Naive thymus-derived CD4-positive, alpha-beta T cell (primary cell): ENCODE measurements at places on chromosomes 6 and 20. TPM values are rescaled to one million over a fixed set of nuclear protein-coding genes. Genes with fewer than 3 reads are reported as not detected.

DNA sequence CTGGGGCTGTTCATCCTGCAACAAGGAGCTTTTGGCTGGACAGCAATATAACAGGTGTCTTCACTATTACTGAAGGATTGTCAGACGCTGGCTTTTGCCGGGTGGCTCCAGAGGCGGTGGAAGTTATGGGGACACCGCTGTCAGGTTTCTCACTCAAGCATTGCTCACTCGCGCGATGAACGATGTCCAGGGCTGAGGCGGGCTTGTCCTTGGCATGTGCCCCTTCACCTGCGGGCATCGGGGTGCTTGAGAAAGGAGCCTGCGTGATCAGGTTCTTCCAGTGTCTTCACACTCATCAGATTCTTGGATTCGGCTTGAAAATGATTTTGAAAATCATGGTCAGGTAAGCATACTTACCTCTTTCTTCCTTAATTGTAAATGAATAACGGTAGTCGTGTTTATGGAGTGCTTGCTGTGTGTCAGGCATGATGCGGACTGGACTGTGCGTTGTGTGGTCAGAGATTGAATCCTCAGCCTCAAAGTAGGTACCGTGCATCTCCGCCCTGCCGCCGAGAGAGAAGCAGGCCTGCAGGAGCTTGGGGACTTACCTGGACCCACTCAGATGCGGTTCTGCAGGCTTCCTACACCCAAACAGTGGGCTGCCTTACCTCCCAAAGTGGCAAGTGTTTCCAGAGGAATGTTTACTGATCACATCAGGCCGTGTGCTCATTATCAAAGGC lies 18.3 kb upstream of the PYGB start:
- no peak for DNase-seq

Gene LRFN2
- total RNA-seq: 0.96 TPM

Gene MOG
- not detected for total RNA-seq

- no peak for DNase-seq
These were observed 3.0 kb upstream of the MLN start for GRCh38 chr6:33806841-33807240.

GRCh38 chr6:151025076-151025475 lies 159.6 kb downstream of the MTHFD1L start:
- DNase-seq: no peak

DNA sequence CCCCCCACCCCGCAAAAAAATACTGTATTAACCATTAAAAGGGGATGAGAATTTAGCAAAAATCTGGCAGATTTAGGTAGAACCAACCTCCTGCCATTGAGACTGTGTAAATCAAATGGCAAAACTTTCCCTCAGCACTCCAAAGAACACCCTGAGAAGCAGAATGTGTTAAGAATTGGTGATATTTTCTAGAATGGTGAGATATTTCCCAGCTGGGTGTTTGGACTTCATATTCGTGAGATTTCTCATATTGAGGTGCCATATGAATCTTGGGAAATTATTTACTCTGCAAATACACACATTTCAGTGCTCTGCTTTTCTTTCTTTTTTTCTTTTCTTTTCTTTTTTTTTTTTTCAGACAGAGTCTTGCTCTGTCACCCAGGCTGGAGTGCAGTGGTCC lies 66.3 kb upstream of the FOXO3 start:
- no peak for DNase-seq

DNA sequence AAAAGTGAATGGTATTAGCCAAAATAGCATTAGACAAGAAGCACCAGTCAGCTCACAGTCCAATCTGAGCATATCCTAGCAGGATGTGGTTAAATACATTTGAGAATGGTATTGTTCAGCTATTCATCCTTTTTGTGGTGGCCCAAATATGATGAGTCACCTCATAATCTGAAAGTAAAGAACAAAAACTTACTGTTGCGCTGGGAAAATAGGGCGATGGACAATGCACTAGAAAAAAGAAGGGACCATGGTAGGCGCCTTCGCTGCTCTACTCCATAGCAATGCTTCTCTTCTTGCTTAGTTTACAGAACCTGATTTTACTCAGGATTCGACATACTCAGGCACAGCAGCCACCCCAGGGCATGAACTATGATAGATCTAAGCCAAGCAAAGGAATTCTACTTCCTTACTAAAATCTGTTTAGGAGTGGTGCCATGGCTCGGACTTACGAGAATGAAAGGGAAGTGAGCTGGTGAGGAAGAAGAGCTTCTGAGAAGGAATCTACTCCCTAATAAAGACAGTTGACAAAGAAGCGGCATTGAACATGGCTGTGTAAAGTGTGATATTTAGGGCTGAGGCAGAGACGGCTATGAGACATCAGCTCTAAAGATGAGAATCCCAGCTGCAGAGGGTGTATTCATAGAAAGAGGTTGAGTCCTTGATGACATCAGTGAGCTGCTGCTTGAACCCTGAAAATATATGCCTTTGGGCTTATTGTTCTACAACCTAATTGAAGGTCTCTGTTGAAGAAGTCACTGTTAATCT lies 16.6 kb upstream of the FBXO9 start:
- no peak for DNase-seq

Gene ZNF311
- 0.68 TPM for total RNA-seq

- DNase-seq: no peak
These were observed 37.1 kb downstream of the TNFAIP3 start for GRCh38 chr6:137903933-137904821.
